ENCODE measurements at places on chromosomes 11 and 22. TPM values are rescaled to one million over a fixed set of nuclear protein-coding genes. Genes with fewer than 3 reads are reported as not detected.

GRCh38 chr11:104159356-104159755, 4.6 kb downstream of the PDGFD start:
- DNase-seq, result no peak
- peaks cover 5% of the 10 kb centered on the region for H3K4me1 ChIP-seq
- no peak overlapping the region for H3K27ac ChIP-seq
- H3K27me3 ChIP-seq, result no peaks in the 10 kb centered on the region

DNA sequence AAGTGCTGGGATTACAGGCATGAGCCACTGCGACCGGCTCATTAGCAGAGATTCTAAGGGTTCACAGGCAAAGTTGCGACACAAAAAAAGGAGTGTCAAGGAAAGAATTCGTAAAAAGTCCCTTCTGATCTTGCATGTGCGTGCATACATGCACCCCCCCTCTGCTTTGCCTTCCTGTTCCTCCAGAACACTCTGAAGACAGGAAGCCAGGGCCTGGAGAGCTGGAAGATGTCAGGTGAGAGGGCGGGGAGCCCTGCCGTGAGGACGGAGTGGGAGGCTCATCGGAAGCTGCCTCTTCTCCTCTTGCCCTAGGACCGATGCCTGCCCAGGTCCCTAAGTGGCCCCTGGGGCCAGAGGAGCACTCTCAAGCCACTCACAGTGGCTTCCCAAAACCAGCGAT, 89.1 kb downstream of the LARGE1 start:
- H3K27ac ChIP-seq, result no peak overlapping the region
- no peaks in the 10 kb centered on the region for H3K27me3 ChIP-seq
- no peaks in the 10 kb centered on the region for H3K36me3 ChIP-seq
- no peak for DNase-seq

DNA sequence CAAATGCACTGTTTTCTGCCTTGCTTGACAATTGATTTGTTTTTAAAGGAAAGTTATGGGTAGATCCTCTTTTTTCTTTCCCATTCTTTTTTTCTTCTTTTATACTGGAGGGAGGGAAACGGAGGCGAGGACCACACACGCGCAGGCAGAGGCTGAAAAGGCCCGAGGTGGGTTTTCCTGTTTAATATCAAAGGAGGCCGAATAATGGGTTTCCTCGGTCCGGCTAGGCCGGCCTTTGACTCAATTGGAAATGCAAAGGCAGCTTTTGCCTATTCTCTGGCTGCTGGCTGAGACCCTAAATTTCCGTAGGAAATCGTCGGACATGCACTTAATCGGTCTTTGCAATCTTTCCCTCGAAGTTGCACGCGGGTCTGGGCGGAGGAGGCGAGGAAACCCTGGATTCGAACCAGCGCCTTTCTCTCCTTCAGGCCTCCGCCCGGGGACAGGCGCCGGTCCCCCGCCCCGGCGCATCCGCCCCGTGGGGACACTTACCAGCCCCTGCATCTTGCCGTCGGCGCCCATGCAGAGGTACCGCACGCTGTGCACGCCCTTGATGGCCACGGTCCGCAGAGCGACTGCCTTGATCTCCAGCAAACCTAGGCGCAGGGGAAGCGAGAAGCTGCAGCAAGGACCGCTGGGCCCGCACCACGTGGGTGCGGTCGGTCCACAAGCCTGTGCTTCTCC, 911 bp downstream of the FGF19 start:
- H3K27me3 ChIP-seq, result peaks cover 42% of the 10 kb centered on the region
- no peak overlapping the region for H3K27ac ChIP-seq
- DNase-seq, result no peak

GRCh38 chr22:27228771-27229170, 571.4 kb downstream of the MIAT start:
- H3K4me3 ChIP-seq, result no peak overlapping the region
- H3K36me3 ChIP-seq, result peaks cover 5% of the 10 kb centered on the region
- H3K27me3 ChIP-seq, result no peaks in the 10 kb centered on the region
- H3K27ac ChIP-seq, result no peak overlapping the region

APOBEC3G gene
- total RNA-seq, result 3.0 TPM

HEPN1 gene
- total RNA-seq, result not detected

PATE4 gene
- not detected for total RNA-seq

DNA sequence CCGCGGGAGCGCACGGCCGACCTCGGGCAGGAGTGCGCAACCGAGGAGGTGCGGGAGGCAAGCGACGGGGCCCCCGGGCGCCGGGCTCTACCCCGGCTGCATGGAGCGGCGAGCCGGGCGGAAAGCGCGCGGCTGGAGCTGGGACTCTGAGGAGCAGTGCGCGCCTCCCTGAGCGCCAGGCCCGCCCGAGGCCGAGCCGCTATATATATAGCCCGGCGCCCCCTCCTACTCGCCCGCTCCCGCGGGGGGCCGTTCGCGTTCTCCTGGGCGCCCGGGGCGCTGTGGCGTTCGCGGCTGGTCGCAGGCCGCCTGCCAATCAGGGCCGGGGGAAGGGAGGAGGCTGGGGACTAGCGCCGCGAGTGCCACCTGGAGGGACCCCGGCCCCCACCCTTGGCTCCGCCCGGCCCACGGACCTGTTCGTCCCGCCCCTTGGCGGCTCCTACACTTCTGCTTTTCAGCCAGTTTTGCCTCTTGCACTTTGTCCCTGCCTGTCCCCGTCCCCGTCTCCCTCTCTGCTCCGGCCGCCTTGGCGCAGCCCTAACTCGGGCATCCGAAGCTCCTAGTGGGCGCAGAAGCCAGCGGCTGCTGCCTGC, at the start of gene FGF4:
Gene FGF4, minus strand, starts transcription at position 179 of the 593 bp plus-strand sequence. CDS start 257 bp downstream, outside the sequence.
- no peaks in the 10 kb centered on the region for H3K4me1 ChIP-seq
- peaks cover 2% of the 10 kb centered on the region for H3K36me3 ChIP-seq
- no peak within 1 kb of the TSS for H3K27ac ChIP-seq
- DNase-seq, result no peak
- H3K4me3 ChIP-seq, result no peak within 1 kb of the TSS

DNA sequence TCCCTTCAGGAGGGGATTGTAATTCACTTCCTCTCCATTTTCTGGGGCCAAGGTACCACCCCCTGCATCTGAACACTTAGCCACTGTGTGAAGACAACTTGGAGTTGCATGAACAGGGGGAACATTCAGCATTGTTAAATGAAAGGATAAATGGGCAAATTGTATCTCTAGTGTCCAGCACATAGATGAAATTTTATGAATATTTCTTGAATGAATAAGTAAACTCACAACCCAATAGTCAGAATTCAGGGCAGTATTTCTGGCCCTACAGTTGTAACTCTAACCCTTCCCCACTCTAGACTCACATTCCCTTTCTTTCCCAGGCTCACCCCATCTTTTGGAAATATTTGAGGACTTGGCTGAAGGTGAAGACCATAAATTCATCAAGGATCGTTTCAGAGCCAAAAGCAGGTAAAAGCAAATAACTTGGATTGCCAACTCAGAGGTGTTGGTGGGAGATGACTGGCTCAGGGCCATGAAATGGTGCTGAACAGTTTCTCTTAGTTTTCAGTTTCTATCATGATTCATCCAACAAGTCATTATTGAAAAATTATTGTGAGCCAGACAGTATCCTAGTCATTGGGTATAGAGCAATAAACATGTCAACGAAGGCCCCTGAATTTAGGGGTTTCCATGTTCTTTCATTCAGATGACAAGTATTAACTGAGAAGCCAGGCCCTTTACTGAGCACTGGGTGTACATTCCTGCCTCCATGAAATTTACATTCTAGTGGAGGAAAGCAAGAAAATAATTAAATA, 33.3 kb upstream of the ZC3H12C start:
- no peaks in the 10 kb centered on the region for H3K27me3 ChIP-seq
- H3K4me3 ChIP-seq, result no peak overlapping the region
- peak overlapping the region; percentile 23 for H3K27ac ChIP-seq
- no peak for DNase-seq

GRCh38 chr11:97754976-97755375, 1265.8 kb upstream of the CNTN5 start:
- DNase-seq, result no peak
- no peaks in the 10 kb centered on the region for H3K36me3 ChIP-seq
- no peak overlapping the region for H3K27ac ChIP-seq
- H3K27me3 ChIP-seq, result peaks cover 20% of the 10 kb centered on the region

DNA sequence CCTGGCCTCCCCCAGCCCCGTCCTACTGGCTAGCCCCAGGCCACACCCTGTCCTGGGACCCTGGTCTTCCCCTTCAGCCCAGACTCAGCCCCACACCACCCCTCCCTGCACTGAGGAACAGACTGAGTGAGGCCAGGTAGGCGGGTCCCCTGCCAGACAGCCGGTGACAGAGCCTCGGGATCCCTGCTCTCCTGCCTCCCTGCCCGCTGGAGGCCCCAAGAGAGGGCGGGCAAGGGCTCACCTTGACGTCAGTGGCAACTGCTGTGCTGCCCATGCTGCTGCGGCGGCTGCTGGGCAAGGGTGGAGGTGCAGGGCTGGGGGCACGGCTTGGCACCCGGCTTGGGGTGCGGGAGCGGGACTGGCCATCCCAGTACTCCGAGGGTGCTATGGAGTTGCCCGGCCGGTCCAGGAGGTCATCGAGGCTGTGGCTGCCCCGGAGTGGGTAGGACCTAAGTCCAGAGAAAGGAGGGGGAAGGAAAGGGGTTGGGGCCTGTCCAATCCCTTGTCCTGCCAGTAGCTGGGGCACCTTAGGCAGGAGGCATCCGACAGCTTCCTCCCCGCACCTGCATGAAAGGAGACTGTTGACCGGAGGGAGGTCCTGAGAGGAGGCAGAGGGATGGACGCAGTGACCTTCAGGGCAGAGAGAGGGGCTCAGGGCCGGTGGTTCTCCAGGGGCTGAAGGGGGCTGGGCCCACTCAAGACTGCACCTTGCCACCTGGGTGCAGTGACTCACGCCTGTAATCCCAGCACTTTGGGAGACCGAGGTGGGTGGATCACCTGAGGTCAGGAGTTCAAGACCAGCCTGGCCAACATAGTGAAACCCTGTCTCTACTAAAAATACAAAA, 2.2 kb upstream of the SLC16A8 start:
- DNase-seq, result no peak
- H3K36me3 ChIP-seq, result no peaks in the 10 kb centered on the region
- no peak overlapping the region for H3K27ac ChIP-seq

SMIM35 gene
- not detected for total RNA-seq

DNA sequence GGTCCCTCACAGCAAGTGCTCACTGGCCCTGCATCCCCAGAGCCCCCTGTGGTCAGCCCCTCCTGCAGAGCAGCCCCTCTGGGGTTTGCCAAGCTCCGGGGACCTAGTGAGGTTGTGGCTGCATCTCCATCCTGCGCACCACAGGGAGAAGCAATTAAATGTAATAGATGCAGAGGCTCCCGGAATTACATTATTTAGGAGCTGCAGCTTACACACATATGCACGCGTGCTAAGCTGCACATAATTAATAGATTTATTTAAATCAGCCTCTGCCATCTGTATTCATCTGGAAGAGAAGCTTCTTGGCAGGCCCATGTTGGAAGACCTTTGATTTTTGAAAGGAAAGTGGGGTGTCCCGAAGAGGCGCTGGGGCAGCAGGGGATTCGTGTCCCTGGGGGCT, 1271.5 kb downstream of the BRD1 start:
- H3K27ac ChIP-seq, result no peak overlapping the region
- H3K27me3 ChIP-seq, result no peaks in the 10 kb centered on the region
- DNase-seq, result no peak
- H3K36me3 ChIP-seq, result no peaks in the 10 kb centered on the region

DNA sequence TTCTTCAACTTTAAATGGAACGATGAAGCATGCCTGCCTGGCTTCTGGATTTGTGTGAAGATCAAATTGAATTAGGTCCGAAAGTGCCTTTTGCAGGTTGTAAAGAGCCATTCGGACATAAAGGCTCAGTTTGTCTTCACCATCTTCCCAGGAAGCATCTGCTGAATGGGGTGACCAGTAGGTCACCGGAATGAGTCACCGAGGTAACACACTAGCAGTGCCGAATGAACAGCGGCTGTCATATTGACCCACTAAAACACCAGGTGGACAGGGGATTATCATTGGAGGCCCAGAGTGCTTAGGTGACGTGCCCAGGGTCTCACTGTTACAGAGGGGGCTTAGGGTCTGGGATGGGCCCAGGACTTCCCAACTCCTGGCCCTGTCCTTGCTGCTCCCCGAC, 43.1 kb upstream of the MYH9 start:
- DNase-seq, result no peak
- H3K27me3 ChIP-seq, result no peaks in the 10 kb centered on the region
- no peak overlapping the region for H3K27ac ChIP-seq
- no peaks in the 10 kb centered on the region for H3K36me3 ChIP-seq
- no peak overlapping the region for H3K4me3 ChIP-seq
- H3K4me1 ChIP-seq, result peaks cover 52% of the 10 kb centered on the region

DNA sequence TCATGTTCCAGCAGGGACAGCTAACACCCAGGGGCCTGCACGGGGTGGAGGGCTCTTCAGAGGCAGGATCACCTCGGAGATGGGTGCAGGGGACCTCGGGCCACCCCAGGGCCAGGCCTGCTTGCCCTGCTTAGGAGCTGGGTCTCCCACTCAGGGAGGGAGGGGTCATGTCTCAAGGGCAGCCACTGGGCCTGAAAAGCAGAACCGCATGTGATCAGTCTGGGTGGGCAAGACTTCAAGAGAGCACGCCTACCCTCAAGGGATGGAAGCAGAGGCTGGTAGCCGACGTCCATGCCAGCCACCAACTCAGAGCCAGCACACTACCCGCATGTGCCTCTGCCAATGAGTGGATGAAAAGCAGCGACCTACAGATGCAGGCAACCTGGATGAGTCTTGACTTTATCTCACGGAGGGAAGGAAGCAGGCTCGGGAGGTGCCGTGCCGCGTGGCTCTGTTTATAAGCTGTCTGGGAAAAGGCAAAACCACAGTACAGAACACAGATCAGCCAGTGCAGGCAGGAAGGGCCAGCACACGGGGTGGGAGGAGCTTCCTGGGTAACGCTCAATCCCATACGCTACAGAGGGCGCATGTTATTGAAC, 16.0 kb downstream of the TBX1 start:
- H3K4me3 ChIP-seq, result no peak overlapping the region
- peaks cover 7% of the 10 kb centered on the region for H3K4me1 ChIP-seq
- H3K27ac ChIP-seq, result no peak overlapping the region
- peaks cover 4% of the 10 kb centered on the region for H3K27me3 ChIP-seq
- DNase-seq, result no peak
- no peaks in the 10 kb centered on the region for H3K36me3 ChIP-seq

DNA sequence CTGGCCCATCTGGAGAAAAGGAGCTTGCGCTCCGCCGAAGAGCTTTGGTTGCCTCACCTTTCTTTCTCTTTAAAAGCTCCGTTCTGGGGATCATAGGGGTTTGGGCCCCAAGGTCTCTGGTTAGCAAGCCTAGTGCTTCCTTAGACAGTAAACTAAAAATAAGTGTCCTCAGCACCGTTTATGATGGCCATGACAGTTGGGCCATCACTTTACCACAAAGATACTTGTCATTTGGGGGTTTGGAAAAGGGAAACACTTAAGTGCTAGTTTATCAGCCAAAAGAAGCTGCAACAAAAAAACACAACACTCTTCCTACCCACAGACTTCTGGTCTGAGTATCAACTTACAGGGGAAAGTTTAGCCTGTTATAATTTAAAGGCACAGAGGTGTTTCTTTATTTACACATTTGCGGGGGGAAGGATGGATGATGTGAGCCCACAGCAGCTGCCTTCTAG, 88.4 kb upstream of the CD44 start:
- no peak overlapping the region for H3K27ac ChIP-seq
- no peaks in the 10 kb centered on the region for H3K27me3 ChIP-seq
- DNase-seq, result no peak
- no peaks in the 10 kb centered on the region for H3K36me3 ChIP-seq
- no peak overlapping the region for H3K4me3 ChIP-seq
- peaks cover 26% of the 10 kb centered on the region for H3K4me1 ChIP-seq

SLC22A12 gene
- not detected for total RNA-seq

All from osteocyte (in vitro differentiated cells).